GM04504 (cell line): ENCODE measurements at places on chromosomes 13 and 19.

GRCh38 chr19:29098863-29099481 is 114.0 kb downstream of the UQCRFS1 start:
- DNase-seq = peak; percentile 82

- no peak for DNase-seq
Observed at GRCh38 chr13:113297370-113298042, 467 bp downstream of the LAMP1 start.

- DNase-seq = no peak
Observed at GRCh38 chr19:30001791-30002190, 59.8 kb downstream of the URI1 start.

- no peak for DNase-seq
Observed at GRCh38 chr13:99197117-99197651, 3.5 kb upstream of the UBAC2 start.

DNA sequence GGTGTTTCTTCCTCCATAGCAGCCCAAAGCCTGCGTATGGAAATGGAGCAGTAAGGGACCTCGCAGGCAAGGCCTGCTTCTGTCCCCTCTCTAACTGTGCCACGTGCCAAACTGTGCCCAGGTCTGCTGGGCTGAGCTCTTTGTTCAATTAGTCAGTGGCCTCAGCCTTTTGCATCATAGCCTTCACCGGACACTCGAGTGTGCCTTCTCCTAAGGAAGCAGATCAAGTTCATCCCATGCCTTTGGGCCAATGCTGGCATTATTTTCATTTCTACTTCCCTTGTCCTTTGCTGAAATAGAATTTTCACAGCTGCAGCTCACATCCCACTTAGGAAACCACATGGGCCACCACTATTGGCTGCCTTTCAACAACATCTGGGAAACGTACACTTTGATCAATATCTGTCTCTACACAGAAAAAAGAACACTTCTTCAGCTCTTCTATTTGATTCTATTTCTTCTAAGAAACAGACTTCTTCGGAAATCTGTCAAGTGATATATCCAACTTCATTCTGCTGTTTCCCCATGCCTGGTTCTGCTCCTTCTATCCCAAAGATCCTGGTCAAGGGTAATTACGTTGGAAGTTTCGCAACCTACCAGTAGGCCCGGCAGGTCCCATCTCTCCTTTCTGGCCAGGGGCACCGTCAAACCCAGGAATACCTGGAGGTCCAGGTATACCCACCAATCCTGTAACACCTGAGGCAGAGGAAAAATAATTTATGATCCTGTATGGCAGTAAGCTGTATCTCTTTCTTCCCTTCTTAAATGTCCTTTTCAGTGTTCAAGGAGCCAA is 143.9 kb downstream of the COL4A1 start:
- no peak for DNase-seq

- peak; percentile 56 for DNase-seq
Observed at GRCh38 chr19:5036698-5037563, 68.0 kb downstream of the KDM4B start.

- DNase-seq = no peak
Observed at GRCh38 chr13:31878495-31878894, 139.2 kb downstream of the RXFP2 start.

GRCh38 chr19:50486823-50487515 is 10.3 kb upstream of the GARIN5A start:
- no peak for DNase-seq

DNA sequence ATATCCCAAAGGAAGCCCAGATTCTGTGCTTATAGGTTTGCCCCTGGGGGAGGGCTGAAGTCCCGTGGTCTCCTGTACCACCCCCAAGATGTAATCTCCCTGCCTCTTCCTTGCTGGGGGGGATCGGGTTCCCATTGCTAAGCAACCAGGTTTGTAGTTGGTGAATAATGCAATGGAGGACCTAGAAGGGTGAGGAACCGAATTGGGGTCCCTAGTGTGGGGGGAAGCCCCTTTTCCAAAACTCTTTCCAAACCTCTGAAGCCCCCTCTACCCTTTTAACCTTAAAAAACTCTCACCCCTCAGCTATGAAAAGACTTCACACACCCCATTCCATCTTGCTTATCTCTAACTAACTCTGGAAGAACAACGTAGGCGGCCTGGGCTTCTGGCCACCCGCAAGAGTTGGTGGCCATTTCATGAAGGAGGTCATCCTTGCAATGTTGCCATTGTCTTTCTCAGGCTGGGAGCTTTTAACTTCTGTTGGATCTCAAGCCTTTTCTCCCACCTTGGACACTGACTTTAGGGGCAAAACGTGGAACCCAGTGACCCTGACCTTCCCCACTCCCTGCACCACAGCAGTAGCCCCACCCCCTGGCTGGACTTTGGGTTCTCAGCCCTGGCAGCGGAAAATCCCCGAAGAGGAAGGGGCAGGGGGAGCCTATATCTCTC is 661 bp downstream of the PALM3 start:
- no peak for DNase-seq

GRCh38 chr13:65868099-65868498 is 1362.0 kb downstream of the PCDH9 start:
- no peak for DNase-seq

DNA sequence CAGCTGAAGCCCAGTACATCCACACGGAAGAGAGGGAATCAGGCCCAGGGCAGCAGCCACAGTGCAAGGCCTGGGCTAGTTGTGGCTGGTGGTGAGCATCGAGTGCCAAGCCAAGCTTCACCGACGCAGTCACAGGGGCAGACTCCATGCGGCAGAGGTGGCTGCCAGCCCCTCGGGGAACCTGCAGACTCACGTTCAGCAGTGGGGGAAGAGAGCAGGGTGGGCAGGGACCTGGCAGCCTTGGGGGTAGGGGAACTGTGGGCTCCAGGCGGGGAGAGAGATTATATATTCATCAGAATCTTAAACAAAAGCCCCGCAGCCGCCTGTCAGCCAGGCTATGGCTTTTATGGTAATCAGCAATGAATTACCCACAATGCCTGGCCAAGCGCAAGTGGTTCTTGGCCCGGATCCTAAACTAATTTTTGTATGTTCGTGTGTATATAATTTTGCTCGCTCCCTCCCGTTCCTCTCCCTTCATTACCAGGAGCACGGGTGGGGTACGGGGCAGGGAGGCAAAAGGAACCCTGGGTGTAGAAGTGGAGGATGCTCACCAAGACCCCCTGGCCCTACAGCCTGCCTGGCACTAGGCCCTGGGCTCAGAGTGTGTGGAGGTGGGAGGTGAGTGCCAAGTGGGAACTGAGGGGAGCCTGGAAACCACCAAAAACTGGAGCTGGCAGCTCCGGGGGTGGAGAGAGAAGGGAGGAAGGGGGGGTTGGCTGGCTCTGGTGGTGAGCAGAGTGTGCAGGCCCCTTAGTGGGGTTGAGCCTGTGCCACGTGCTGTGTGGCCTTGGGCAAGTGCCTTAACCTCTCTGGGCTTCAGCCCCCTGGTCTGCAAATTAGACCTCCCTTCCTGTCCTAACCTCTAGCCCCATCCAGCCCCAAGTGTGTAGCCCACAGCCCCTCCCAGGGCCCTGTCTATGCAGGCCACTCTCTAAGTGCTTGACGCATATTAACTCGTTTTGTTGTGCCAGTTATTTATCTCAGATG is 31.9 kb downstream of the PTPRS start:
- DNase-seq = no peak

GRCh38 chr13:43782686-43783085 is 4.1 kb downstream of the ENOX1 start:
- DNase-seq = no peak

- DNase-seq = no peak
Observed at GRCh38 chr13:27637289-27637626, 15.6 kb downstream of the POLR1D start.

- no peak for DNase-seq
Observed at GRCh38 chr13:40697711-40698110, 31.3 kb upstream of the FOXO1 start.
